Activated CD4-positive, CD25-positive, alpha-beta regulatory T cell treated with anti-CD3 and anti-CD28 coated beads, Interleukin-2, amount 50 U/mL, for 16 hours (primary cell): ENCODE measurements at places on chromosomes 13 and 19.

- no peak for DNase-seq
Observed at GRCh38 chr13:74839656-74840055, 642.3 kb downstream of the TBC1D4 start.

- no peak for DNase-seq
Observed at GRCh38 chr13:37127691-37128241, 22.3 kb upstream of the CSNK1A1L start.

- DNase-seq = no peak
Observed at GRCh38 chr13:64680739-64681138, 2549.4 kb downstream of the PCDH9 start.

DNA sequence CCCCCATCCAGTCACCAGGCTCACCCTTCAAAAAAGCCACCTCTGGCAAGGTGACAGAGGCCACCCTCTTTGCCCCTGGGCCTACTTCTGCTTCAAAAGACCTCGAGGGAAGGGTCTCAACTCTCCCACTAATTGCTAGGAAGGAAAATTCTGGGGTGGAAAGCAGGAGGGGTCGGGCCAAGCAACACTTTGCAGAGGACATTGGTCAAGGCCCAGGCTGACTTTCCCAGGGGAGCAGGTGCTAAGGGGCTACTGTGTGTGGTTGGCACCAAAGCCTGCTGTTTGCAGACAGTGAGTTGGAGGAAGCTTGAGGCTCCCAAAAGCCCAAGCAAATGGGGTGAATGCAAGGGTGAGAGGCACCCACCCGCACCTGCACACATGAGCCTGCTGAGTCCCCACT, 28.6 kb upstream of the VSTM2B start:
- DNase-seq = no peak

- no peak for DNase-seq
Observed at GRCh38 chr13:90477216-90477615, 870.3 kb upstream of the MIR17HG start.

DNA sequence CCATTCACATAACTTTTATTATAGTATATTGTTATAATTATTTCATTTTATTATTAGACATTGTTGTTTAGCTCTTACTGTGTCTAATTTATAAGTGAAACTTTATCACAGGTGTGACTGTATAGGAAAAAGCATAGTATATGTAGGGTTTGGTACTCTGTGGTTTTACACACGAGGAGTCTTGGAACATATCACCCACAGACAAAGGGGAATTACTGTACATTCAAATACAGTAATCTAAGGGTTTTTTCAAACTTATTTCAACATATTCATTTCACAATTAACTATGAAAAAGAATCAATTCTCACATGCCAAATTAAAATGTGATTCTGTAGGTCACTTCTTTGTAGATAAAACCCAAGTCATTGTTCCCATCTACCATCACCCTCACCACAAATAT, 46.0 kb downstream of the RBM26 start:
- no peak for DNase-seq

GRCh38 chr13:49690995-49691784, at the start of gene EBPL:
TSS of gene EBPL (minus strand) at chr13:49691486. CDS start at chr13:49691424, 62 bp downstream.
- DNase-seq = peak; percentile 69

DNA sequence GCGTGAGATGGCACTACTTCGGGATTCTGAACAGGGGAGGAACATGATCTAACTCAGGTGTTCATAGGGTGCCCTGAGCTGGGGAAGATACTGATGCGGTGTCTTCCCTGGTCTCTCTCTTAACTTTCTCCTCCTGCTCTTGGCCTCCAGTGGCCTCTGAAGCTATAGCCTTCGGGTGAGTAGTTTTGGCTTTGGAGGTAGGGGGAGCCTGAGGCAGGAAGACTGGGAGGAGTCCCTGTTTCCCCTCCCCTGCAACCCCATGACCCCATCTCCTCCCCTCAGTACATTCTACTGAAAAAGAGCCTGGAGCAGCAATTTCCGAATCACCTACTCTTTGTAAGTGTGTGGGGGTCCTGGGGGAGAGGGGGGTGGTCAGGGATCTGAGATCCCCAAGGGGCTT, 3.5 kb downstream of the SELENOV start:
- DNase-seq = no peak

GRCh38 chr13:102693776-102694175, 1.1 kb downstream of the METTL21C start:
- no peak for DNase-seq

DNA sequence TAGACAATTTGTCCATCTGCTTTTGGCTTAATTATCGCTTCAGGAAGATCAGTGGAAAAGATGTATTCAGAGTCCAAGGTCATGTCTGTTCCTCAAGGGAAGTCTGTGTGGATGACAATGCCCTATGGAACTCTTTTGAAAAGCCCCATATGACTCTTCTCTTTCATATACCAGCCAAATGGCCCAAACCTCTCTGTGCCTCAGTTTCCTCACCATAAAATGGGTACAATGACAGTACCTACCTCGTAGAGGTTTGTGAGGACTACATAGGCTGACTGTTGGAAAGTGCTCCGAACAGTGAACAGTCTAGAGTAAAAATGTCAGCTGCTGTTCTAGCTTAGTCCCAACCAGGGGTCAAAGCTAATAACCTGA, 104.6 kb downstream of the COL4A2 start:
- DNase-seq = no peak

GRCh38 chr19:10419200-10419645, 1.1 kb upstream of the PDE4A start:
- no peak for DNase-seq

DNA sequence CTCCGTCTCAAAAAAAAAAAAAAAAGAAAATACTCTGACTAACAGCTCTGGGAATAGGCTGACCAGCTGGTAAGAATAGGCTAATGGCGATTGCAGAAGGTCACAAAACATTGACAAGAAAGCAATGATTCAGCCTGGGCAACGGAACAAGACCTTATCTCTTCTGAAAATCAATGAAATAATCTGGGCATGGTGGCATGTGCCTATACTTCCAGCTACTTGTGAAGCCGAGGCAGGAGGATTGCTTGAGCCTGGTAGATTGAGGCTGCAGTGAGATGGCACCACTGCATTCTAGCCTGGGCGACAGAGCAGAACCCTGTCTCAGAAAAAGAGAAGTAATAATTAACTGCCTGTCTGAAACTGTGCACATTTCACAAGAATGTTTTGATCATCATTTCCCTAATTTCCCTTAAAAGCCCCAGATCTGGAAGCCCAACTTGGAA, 18.8 kb upstream of the MTRF1 start:
- DNase-seq = no peak

GRCh38 chr13:110403315-110403714, 96.2 kb downstream of the COL4A2 start:
- no peak for DNase-seq

DNA sequence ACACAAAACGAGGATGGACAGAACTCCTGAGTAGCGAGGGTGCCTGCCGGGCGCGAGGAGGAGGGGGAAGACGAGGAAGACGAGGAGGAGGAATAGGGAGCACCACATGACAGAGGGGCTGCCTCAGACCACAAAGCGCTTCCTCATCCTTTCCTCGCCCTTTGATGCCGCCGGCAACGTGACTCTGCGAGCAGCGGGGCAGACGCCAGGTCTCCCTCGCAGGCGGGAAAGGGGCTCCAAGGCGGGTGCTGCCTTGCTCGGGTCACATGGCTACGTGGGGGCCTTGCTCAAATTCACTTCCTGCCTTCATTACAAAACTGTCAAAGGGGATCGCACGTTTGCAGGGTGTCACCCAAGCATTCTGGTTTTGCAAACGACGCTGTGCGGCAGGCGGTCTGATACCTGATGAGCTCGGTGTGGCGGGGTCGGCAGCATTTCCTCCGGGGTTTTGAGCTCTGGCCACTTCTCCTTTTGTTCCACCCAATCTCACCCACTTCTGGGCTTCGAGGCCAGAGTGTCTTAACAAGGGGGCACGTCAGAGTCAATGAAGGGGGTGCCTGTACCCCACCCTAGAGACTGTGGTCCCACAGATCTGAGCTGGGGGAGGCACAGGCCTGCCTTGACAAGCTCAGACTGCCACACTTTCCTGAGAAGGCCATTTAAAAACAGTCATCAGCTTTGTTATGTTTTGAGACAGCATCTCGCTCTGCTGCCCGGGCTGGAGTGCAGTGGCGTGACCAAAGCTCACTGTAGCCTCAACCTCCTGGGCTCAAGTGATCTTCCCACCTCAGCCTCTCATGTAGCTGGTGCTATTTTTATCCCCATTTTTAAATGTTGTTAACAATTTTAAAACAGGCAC, 14.9 kb downstream of the MAP2K2 start:
- peak; percentile 37 for DNase-seq

DNA sequence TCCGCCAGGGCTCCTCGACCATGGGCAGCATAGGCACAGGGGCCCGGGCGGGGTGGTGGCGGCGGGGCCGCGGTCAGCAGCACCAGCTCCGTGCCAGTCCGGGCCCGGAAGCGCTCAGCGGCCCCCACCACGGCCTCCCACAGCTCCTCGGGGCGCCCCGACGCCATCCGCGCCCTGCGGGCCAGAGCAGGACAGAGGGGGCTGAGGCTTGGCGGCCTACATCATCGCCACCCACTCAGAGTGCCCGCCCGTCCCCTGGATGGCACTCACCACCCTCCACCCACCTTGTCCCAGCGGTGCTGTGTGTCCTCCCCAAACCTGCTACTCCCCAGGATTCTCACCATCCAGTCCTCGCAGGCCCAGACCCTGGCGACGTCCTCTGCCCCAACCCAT, 4.0 kb downstream of the AKT1S1 start:
- DNase-seq = no peak

DNA sequence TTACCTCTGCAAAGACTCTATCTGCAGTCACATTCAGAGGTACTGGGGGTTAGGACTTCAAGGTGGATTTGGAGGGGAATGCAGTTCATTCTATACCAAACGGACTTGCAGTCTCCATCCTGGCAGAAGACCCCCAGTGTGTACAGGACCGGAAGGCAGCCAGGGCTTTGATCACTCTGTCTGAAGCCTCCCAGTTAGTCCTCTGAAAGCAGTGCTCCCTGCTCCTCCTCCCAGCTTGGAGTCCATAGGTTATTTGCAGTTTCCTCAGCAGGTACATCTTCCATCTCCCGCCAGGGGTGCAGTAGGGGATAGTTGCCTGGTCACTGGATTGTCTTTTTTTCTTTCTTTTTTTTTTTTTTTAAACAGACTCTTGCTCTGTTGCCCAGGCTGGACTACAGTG, 78.8 kb upstream of the KCTD15 start:
- no peak for DNase-seq

- DNase-seq = no peak
Observed at GRCh38 chr19:30854661-30855060, 482.5 kb downstream of the ZNF536 start.

- DNase-seq = no peak
Observed at GRCh38 chr19:10816691-10817090, 19.3 kb downstream of the TMED1 start.

- no peak for DNase-seq
Observed at GRCh38 chr13:43107780-43108179, 84.4 kb downstream of the DNAJC15 start.

DNA sequence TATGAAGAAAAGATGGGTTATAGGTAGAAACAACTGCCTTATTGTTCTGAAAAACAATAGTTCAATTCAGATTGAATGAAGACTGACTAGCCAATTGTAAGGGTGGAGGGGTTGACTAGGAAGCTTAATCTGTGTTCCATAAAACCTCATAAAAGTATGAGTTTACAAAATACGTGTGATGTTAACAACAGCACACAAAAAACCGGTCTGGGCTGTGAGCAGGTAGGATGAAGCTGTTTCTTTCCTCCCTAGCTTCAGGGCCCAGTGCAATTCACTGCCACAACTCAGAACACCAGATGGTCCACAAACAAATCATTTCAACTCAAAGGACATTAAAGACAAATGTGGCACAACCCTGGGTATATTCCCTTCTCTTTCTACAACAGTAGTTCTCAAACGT, 3.2 kb downstream of the OXGR1 start:
- no peak for DNase-seq

- no peak for DNase-seq
Observed at GRCh38 chr13:85798556-85798955, 663 bp downstream of the SLITRK6 start.

- DNase-seq = no peak
Observed at GRCh38 chr13:62360609-62361008, 945.0 kb upstream of the PCDH20 start.

DNA sequence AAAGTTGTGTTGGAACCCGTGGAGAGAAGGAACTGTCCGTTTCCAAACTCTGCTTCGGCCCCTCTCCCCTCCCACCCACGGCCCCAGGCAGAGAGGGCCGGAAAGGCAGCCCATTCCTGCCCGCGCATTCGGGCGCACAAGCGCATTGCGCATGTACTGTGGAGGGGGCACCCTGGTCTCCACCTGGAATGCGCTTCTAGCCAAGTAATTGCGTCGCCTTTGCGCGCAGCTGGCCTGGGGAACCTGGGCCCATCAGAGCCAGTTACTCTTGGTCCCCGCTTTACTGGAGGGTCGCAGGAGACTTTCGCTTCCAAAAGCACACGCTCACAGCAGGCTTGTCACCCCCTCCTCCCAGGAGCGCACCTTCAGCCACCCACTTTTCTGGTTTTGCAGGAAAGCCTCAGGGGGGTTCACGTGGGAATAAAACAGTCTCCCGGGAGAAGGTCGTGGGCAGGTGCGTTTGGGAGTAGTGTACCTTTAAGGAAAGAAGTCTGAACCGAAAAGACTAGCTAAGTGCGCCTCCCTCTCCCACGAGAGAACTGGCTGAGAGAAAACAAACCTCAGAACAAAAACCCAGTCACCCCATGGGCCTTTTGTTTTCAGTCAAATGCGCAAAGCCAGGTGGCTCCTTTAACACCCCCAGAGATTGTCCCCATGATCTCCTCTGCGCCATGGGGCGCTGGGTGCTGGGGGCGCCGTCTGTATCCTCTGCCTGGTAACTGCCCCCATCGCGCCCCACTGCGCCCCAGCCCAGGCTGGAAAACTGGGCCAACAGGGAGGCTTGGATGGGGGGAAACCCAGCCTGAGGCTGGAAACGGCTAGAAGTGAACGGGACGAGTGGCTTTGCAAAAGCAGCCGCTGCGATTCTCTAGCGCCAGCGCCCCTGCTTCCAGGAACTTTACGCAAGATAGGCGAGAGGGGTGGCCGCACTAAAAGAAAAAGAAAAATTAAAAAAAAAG, 28.5 kb downstream of the GSX1 start:
- DNase-seq = no peak

- DNase-seq = no peak
Observed at GRCh38 chr13:41015920-41016319, 3.2 kb downstream of the ELF1 start.

GRCh38 chr13:42022796-42023493, 25.5 kb upstream of the DGKH start:
- DNase-seq = no peak

- no peak for DNase-seq
Observed at GRCh38 chr19:14437578-14438140, 4.6 kb downstream of the PKN1 start.
